ENCODE measurements at places on chromosomes 6 and 20.
A peak's percentile ranks its signal among the peaks of the same experiment; 100 is the strongest.

- no peak for DNase-seq
Observed at GRCh38 chr6:114452785-114453401, 110.1 kb upstream of the HS3ST5 start.

DNA sequence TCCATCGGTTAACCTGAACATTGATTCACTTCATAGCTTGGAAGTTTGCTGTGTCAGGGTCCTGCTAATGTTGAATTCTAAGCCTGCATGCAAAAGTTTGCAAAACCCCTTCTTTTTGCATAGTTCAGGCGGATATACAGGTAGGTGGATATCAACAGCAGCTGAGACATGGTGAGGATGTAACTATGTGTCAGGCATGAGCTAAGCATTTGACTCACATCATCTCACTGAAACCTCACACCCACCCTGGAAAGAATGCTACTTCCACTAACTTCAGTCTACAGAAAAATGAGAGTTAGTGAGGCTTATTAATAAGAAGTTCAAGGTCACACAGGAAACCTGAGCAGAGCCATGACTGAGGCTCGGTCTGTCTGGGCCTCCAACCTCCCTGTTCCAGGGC lies 276.9 kb downstream of the BMP7 start:
- no peak for DNase-seq

DNA sequence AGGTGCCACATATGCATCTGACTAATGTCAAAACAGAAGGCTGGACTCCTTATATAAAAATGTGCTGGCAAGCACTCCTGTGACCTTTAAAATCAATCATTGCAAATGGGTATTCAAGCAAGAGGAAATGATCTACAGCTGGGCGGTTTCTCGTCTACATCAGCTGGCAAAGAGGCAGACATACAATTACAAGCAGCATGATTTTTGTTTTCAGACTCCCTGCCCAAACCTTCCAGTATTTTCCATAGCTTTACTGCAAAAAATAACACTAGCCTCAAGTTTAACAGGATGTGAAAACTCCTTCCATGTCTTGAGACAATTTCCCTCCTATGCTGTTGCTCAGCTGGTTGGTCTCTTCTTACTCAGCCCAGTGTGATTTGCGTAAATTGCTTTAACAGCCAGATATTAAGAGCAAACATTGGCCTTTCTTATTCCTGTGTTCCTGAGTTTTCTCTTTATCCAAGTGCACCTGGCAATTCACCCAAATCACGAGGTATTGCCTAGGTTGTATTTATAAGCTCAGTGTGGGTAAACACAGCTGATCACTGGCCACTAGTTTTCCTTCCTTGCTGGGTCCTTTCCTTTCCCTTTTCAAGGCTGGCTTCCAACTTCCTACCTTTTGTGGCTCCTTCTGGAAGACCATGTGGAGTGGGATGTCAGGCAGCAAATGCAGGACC lies 130.4 kb downstream of the MOXD1 start:
- DNase-seq, result no peak

- no peak for DNase-seq
Observed at GRCh38 chr6:146770965-146771735, 172.4 kb downstream of the ADGB start.

GRCh38 chr6:33604941-33605854 lies 15.9 kb upstream of the ITPR3 start:
- no peak for DNase-seq

GRCh38 chr6:30824698-30825097 lies 59.6 kb upstream of the DDR1 start:
- DNase-seq, result no peak

DNA sequence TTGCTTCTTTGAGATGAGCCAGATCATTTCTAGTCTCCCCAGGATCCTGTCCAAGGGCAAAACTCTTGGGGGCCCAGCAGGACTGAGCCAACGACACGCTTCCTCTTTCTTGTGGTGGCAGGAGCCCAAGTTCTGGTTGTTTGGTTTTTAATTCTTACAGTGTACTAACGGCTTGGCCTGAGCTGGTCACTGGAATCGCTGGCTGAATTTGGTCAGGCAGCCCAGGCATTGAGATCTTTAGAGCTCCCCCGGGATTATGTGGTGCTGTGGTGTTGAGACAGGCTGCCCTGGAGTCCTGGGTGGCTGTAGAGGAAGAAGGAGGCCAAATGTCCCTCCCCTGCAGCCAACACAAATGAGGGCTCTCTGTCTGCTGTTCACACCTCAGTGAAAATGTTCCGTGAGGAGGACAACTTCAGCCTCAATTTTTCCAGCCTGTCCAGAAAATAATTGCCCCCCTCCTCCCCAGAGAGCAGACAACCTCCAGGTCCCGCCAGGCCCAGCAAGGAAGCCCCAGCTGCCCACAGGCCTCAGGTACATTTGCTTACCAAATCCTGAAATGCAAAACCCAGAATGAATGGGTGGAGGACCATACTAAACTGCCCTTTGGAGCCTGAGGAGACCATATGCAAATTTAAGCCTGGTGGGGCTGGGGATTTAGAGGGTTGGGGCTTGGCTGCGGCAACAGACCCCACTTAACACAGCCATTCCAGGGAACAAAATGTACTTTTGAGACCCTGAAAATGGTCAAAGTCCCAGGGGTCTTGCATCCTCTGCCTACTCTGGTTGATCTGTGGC lies 23.6 kb downstream of the BNIP5 start:
- peak; percentile 55 for DNase-seq

GRCh38 chr6:11432091-11432490 lies 105.5 kb upstream of the TMEM170B start:
- DNase-seq, result no peak
